GM23248 (cell line): ENCODE measurements at places on chromosomes 13 and 19. TPM values are rescaled to one million over a fixed set of nuclear protein-coding genes. Genes with fewer than 3 reads are reported as not detected.

The HSPB6 gene
- total RNA-seq: 14.1 and 24.3 TPM in 2 replicates

The INSL3 gene
- total RNA-seq: not detected in 2 replicates

The PIK3R2 gene
- 29.2 and 48.9 TPM in 2 replicates for total RNA-seq

The PTPRH gene
- 0.43 and 2.9 TPM in 2 replicates for total RNA-seq
